B cell (primary cell): ENCODE measurements at places on chromosomes 6 and 20. TPM values are rescaled to one million over a fixed set of nuclear protein-coding genes. Genes with fewer than 3 reads are reported as not detected.

DNA sequence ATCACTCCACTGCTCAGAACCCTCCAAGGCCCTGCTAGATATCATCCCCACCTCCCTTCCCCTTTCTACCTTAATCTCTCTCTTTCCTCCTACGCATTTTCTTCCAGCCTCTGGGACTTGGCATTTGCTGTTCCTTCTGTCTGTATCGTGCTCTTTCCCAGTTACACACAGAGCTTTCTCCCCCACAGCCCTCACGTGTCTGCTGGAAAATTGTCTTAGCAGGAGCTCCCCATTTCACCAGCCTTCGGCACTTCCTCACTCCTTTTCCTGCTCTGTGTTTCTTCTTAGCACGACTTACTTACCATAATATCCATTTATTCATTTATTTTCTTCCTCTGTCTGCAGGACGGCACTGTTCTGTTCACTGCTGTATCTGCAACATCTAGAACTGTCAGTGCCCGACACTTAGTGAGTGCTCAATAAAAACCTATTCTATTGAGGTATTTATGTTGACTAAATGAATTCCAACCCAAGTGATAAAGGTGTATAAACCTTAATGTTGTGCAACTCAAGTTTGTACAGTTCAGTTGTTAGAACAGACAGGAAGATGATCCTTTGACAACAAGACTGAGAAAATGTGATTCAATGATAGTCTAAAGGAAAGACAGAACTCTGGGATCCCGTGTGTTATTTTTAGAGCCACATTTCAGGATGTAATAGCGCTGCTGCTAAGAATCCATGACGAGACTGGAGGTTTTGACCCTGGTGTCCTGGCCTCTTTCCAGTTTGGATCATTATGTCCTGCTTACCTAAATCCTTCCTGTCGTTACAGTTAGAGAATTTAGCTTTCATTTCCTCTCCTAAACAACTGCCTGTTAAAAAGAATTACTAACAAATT is 170.1 kb upstream of the LAMP5 start:
- no peaks in the 10 kb centered on the region for H3K36me3 ChIP-seq
- no peak for DNase-seq
- no peaks in the 10 kb centered on the region for H3K27me3 ChIP-seq
- H3K4me3 ChIP-seq = no peak overlapping the region
- H3K27ac ChIP-seq = no peak overlapping the region

ZNF391 gene
- total RNA-seq = 4.4 and 7.0 TPM in 2 replicates

- no peak overlapping the region for H3K4me3 ChIP-seq
- no peaks in the 10 kb centered on the region for H3K36me3 ChIP-seq
- peaks cover 69% of the 10 kb centered on the region for H3K27me3 ChIP-seq
- DNase-seq = peak; percentile 61
- peaks cover 30% of the 10 kb centered on the region for H3K4me1 ChIP-seq
Measured at GRCh38 chr6:149961728-149962425, 1.9 kb upstream of the ULBP1 start.

GRCh38 chr6:108589244-108589791 is 28.6 kb downstream of the FOXO3 start:
- peaks cover 50% of the 10 kb centered on the region for H3K4me1 ChIP-seq
- no peaks in the 10 kb centered on the region for H3K27me3 ChIP-seq
- H3K4me3 ChIP-seq = no peak overlapping the region
- H3K27ac ChIP-seq = peak overlapping the region; percentile 8
- H3K36me3 ChIP-seq = no peaks in the 10 kb centered on the region
- DNase-seq = peak; percentile 37

DNA sequence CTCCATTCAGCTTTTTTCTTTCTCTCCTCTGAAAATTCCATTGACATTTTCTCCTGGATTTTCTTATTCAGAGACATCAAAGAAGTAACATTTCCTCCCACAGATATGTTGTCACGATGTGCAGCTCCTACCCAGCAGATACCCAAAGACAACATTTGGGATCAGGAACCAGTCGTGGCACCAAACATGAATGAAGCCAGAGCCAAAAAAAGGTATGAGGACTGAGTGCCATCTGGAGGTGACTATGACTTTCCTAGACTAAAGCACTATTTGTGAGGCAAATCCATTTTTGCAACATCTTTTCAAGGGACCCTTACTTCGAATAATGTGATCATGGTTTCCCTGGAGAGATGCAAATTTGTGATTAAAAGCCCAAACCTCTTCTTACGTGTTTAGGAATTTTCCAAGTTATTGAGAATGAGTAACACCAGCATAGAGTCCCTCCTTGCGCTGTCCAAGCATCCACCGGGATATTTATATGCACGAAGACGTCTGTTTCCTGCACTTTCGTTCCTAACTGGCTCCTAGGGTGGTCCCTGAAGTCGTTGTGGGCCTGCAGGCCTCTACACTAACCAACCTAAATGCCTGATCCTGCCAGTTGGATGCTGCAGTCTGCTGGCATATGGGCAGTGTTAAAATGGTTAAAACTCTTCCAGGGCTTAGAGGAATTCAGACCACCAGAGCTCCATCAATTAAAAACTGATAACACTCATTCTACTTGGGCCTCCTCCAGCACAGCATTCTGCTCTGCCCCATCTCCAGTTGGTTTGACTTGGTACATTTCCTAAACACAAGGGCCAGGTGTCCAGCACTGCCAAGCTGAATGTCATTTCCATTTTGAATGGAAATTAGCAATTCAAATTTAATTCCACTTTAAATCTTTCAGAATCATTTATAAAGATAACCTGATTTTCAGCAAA is 256.6 kb downstream of the C6orf118 start:
- no peak overlapping the region for H3K27ac ChIP-seq
- H3K36me3 ChIP-seq = no peaks in the 10 kb centered on the region
- H3K4me1 ChIP-seq = no peaks in the 10 kb centered on the region

POFUT1 gene
- total RNA-seq = 18.1 and 19.3 TPM in 2 replicates

DLGAP4 gene
- 63.6 and 68.8 TPM in 2 replicates for total RNA-seq

DNA sequence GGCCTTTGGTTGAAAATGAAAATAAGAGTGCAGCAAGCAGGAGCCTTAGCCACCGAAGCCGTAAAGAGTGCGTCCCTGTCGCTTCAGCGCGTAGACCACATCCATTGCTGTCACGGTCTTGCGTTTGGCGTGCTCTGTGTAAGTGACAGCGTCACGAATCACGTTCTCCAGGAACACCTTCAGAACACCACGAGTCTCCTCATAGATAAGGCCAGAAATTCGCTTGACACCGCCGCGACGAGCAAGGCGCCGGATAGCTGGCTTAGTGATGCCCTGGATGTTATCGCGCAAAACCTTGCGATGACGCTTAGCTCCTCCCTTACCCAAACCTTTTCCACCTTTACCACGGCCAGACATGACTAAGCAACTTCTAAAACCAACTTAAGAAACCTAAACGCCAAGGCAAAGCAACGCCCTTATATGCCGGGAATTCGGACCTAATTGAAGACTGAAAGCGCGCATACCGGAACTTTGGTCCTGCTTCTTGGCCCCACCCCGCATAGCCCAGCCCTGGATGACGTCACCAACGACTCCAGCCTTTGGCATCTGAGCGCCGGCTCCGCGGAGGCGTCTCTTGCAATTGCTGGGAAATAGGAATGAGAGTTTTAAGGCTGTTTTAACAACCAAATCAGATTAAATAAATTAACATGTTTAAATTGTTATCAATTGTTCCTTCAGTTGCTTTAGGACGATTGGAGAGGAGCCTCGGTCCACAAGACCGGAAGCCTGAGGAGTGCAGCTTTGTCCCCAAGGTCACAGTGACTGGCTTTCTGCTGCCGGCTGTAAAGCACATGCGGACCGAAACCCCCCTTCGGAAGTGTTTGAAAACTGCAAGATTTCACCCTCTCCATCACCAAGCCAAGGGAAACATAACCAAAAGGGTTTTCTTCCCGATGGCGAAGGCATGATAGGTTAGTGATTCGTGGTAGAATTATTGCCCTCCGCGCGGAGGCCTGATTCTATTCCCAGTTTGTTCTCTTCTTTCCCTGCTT is 79.6 kb upstream of the BTN3A2 start:
- peak overlapping the region; percentile 97 for H3K27ac ChIP-seq
- DNase-seq = peak; percentile 99
- no peaks in the 10 kb centered on the region for H3K27me3 ChIP-seq

DNA sequence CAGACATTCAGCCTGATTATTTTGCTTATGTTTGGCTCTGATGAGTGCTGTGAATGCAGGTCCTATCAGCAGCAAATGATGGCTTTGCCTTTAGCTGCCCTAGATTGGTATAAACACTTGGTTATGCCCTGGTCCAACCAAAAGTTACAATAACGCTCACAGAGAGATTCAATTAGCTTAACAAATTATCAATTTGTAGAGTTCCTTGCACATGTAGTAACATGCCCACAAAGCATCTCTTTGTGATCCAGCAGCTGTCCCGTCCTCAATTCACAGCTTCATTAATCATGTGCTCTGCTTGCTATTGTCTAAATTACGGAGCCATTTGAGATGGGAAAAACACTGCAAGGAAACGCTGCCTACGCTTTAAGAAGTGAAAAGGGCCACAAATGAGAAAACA is 457.9 kb downstream of the HDGFL1 start:
- DNase-seq = no peak
- no peaks in the 10 kb centered on the region for H3K4me1 ChIP-seq
- no peak overlapping the region for H3K4me3 ChIP-seq

- H3K36me3 ChIP-seq = no peaks in the 10 kb centered on the region
- no peaks in the 10 kb centered on the region for H3K27me3 ChIP-seq
- no peaks in the 10 kb centered on the region for H3K4me1 ChIP-seq
- DNase-seq = no peak
- H3K27ac ChIP-seq = no peak overlapping the region
Measured at GRCh38 chr6:148419430-148419829, 76.8 kb downstream of the SASH1 start.

TCP11 gene
- total RNA-seq = not detected in 2 replicates

GRCh38 chr20:13571662-13572061 is 67.1 kb downstream of the TASP1 start:
- DNase-seq = no peak
- H3K4me3 ChIP-seq = no peak overlapping the region
- no peak overlapping the region for H3K27ac ChIP-seq
- no peaks in the 10 kb centered on the region for H3K36me3 ChIP-seq
- no peaks in the 10 kb centered on the region for H3K27me3 ChIP-seq

ROS1 gene
- not detected in 2 replicates for total RNA-seq

- no peaks in the 10 kb centered on the region for H3K36me3 ChIP-seq
- DNase-seq = no peak
- no peaks in the 10 kb centered on the region for H3K27me3 ChIP-seq
Measured at GRCh38 chr6:101294676-101295075, 98.8 kb upstream of the GRIK2 start.

RGS17 gene
- not detected in 2 replicates for total RNA-seq

RPN2 gene
- total RNA-seq = 80.2 and 86.9 TPM in 2 replicates

DNA sequence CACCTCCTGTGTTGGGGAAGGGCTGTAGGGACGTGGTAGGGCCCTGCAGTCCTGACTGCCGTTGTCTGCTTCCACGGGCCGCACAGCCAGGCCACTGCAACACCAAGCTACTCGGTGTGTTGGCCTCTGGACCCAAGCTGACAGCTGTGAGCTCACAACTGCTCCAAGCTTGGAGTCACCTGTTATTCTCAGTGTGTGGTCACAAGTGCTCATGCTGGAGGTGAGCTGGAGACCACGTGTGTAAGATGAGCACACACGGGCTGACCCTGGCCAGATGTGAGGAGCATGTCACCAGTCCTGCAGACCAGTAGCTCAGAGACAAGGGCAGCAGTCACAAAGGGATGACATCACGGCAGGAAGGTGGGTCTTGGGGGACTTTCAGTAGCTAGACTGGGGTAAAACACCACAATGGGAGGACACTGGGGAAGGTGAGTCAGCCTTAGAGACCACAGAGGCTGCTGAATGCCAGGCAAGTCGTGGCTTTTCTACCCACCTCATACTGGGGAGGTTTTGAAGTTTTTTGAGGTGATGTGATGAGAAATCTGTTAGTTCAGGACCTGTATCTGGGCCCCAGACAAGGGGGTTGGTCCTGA is 87.3 kb downstream of the FAM120B start:
- no peaks in the 10 kb centered on the region for H3K27me3 ChIP-seq
- no peak for DNase-seq
- peaks cover 5% of the 10 kb centered on the region for H3K36me3 ChIP-seq
- no peak overlapping the region for H3K27ac ChIP-seq
- no peak overlapping the region for H3K4me3 ChIP-seq
- H3K4me1 ChIP-seq = no peaks in the 10 kb centered on the region

DNA sequence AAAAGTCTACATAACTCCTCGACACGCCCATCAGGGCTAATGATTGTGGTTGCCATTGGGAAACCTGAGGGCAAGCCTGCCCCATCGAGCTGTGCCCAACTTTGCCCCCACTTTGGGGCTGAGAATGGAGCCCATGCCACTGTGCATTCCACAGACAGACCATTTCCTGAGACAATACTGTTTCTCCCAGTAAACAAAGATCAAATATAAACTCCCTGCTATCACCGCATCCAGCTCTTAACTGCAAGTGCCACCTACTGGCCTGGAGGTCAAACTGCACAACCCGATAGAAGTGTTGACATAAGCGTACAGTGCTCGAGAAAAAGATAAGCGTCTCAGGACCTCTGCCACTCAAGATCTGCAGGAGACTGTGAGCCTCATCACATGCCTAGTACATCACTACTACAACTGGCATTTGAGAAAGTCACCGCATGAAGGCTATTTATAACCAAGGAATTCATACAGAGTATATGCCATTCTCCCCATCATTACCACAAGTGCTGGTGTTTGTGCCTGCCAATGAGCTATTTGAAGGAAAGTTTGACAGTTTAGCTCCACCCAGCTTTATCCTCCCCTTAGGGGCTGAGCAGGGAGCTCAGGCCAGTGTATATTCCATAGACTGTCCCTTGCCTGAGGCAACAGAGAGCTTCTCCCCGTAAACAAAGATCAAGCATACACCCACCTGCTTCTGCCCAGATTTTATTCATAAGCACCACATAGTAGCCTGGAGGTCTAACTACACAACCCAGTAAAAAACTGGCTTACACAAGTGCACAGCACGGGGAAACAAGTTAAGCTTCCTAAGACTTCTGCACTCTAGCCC is 4.5 kb upstream of the DEFB126 start:
- DNase-seq = no peak
- H3K36me3 ChIP-seq = no peaks in the 10 kb centered on the region
- H3K4me1 ChIP-seq = no peaks in the 10 kb centered on the region
- no peak overlapping the region for H3K27ac ChIP-seq
- H3K27me3 ChIP-seq = peaks cover 10% of the 10 kb centered on the region

GRCh38 chr6:158955255-158955654 is 44.7 kb downstream of the RSPH3 start:
- H3K36me3 ChIP-seq = no peaks in the 10 kb centered on the region
- peaks cover 10% of the 10 kb centered on the region for H3K4me1 ChIP-seq
- no peak overlapping the region for H3K4me3 ChIP-seq
- no peak overlapping the region for H3K27ac ChIP-seq
- H3K27me3 ChIP-seq = no peaks in the 10 kb centered on the region

DNA sequence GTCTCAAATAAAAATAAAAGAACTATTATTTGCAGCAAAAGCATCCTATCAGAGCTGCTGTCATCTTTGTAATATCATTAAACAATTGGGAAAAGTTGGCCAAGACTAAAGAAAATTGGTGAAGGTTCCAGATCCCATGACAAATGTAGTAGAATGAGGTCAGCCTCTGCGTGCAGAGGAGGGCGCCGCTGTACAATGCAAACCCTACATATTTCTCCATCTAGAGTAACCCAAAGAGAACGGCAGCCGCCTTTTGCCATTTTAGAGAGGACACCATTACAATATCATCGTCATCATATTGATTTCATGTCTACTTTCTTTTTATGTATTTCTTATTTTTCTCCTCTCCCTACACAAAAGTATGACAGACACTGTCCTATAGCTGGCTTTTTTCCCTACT is 59.5 kb downstream of the ZMYND8 start:
- DNase-seq = peak; percentile 24
- H3K36me3 ChIP-seq = peaks cover 84% of the 10 kb centered on the region
- H3K4me3 ChIP-seq = no peak overlapping the region
- no peaks in the 10 kb centered on the region for H3K4me1 ChIP-seq
- H3K27me3 ChIP-seq = no peaks in the 10 kb centered on the region
